ENCODE measurements at places on chromosomes 4 and X.

- no peak for DNase-seq
These were observed 2.0 kb downstream of the C4orf51 start for GRCh38 chr4:145681956-145682355.

GRCh38 chrX:3345281-3346191 is 916 bp downstream of the MXRA5 start:
- no peak for DNase-seq

- no peak for DNase-seq
These were observed 35.3 kb downstream of the FAT1 start for GRCh38 chr4:186688150-186688943.

DNA sequence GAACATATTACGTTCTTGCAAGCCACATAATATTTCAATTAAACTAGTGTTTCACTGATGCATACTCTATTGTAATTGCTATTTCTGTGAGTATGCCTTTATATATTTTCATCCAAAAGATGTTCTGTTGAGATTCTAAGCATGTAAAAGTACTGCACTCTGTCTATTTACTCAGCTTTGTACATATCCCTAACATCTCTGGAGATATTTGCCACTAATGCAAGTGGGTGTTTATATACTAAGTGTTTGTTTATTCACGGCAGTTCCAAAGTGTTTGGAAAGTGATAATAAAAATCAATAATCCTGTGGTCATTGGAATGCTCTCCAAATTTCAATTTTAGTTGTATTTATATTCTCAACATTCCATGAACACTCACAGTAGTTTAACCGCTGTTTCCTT is 1989.0 kb downstream of the C4orf33 start:
- DNase-seq: no peak

DNA sequence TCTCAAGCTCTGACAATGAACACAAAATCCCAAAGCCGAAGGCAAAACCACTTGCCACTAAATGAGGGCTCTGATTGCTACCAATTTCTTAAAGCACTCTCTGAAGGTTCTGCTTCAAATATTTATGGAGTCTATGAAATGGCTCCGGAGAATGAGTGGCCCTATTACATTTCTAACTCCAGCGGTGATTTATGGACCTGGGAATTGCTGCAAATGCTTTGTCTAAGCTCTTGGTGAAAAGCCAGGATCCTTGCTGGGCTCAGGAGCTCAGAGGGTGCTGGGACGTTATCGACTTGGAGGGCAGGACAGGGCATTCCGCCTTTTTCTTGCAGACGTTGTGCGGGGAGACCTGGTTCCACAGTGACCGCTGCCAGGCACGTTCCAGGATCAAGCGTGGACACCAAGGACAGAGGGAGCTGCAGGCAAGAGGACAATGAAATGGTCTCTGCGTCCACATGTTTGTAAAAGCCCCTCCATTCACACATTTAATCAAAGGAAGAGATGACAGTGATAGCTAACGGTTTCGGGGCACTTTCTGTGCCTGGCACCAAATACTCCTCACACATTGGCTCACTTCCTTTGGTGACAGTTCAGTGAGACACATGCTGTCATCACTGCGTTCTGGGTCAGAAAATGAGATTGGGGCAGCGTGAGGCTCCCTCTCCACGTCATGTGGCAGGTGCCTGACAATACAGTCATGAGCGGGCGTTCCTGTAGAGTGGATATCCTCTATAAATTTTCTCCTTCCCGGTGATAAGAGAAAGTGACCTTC is 58.8 kb downstream of the C4orf50 start:
- no peak for DNase-seq

- DNase-seq: peak; percentile 51
These were observed 9.5 kb downstream of the RBPJ start for GRCh38 chr4:26330186-26330787.

DNA sequence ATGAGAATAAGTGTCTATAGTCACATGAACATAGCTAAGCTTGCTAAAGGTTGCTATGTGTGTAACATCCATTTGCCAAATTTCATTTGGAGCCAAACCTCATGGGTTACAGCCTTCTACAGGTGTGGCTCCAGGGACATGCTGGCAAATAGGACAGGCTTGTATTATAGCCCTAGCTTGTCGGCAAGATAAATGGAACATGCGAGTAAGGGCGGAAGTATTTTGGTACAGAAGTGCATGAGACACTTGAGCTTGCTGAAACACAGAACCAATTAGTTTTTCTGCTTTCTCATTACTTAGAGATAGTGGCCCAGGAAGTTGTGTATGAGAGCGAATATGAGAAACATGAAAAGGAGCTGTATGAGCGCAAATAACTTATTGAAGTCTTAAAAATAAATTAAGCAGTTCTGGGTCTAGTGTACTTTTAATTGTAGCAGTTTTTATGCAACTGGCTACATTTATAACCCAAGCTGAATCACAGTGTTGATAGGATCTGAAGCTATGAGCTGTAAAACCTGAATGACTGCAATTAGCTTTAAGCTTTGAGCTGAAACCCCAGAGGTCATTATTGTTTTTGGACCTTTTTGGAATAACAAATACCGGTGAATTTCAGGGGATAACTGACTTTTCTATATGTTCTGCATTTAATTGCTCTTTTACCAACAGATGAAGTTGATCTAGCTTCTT is 64.6 kb downstream of the KDM5C start:
- DNase-seq: no peak

- no peak for DNase-seq
These were observed 2.8 kb downstream of the SH3D19 start for GRCh38 chr4:151322570-151322969.

- DNase-seq: no peak
These were observed 1.9 kb downstream of the SEC24D start for GRCh38 chr4:118834070-118834469.

GRCh38 chr4:158722917-158723793 is at the start of gene PPID:
TSS of gene PPID (minus strand) at chr4:158723396. CDS start at chr4:158723288, 108 bp downstream.
- peak; percentile 81 for DNase-seq

DNA sequence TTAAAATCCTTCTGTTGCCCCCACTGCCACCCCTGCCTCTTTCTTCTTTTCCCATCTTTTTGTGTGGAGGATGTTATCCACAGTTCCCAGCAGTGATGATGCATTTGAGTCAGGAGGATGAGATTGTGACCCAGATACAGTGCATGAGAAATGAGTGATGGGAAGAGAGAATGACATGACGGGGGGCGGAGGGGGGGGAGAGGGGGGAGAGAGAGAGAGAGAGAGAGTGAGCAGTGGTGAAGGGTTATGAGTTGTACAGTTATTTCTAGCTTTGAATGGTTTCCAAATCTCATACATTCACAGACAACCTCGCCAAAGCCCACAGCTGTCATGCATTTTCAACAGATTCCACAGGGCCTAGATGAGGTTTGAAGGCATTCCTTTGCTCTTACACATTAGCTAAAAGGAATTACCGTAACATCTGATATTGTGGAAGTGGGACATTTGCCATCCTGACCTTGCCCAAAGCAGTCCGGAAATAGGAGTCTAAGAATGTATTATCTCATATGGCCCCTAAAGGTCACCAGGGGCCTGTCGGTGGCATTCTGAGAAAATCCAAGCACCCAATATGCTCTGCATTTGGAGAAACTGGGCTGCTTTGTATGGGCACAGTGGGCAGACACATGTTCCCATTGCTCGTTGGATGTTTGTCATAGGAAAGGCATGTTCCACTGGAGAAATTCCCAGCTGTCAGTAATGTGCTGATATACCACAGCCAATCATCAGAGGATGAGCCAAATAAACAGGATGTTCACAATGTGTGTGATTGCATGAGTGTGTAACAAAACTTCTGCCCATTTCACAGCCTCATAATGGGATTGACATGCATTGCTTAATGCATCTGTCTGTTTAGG is 435.8 kb downstream of the SPRY1 start:
- DNase-seq: peak; percentile 96

- DNase-seq: no peak
These were observed 52.4 kb downstream of the CBLL2 start for GRCh38 chrX:22325096-22325495.

Data from HT1080 (cell line).